ENCODE measurements at places on chromosomes 4 and X.

GRCh38 chr4:128301979-128302378, 14.4 kb upstream of the PGRMC2 start:
- DNase-seq = no peak

- DNase-seq = no peak
Observed at GRCh38 chr4:181799561-181800069, 443.6 kb upstream of the TENM3 start.

- no peak for DNase-seq
Observed at GRCh38 chr4:175705407-175705806, 106.7 kb downstream of the GPM6A start.

DNA sequence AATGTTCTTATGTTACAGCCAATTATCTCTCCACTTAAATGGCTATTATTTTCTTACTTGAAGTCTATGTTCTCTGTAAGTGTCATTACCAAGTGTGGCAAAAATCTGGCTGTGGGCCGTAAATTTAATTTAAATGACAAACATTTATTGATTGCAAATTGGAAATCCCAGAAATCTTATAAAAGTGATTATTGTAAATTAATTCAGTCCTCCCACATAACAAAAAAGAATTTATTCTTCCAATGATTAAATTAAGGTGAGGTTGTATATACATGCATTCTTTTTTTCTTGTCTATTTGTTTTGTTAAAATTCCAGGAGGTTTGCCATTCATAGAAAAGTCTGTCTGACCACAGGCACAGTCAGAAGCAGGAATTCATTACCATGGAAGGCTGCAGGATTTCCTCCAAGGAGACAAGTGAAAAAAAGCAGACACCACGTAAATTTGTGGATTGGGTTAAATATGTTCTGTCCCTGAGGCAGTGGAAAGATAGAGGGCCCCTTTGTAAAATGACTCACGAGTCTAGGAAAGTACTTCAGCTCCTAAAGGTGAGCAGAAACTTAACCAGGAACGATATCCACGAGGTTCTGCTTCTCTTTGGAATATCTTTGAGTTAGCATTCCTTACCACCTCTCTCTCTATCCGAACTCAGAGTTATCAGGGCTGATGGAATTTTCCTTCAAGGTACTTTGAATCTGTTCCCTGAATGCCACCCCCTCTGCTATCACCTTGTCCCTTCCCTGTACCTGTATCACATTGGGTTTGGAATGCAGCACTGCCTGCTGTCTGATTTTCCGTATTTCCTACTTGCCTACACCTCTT, 10.7 kb downstream of the PPARGC1A start:
- DNase-seq = no peak

DNA sequence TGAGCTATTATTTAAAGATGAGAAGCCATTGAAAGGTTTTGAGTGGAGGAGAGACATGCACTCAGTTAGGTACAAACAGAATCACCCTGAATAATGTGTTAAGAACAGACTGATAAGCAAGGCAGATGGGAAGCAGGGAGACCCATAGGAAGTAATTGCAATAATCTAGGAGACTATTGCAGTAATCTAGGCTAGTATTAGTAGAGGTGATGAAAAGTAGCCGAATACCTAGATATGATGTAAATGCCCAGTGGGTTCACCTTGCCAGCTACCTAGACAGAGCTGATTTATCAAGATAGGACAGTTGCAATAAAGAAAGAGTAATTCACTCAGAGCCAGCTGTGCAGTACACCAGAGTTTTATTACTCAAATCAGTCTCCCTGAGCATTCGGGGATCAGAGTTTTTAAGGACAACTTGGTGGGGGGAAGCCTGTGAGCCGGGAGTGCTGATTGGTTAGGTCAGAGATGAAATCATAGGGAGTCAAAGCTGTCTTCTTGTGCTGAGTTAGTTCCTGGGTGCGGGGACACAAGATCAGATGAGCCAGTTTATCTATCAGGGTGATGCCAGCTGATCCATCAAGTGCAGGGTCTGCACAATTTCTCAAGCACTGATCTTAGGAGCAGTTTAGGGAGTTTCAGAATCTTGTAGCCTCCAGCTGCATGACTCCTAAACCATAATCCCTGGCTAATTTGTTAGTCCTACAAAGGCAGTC, 427.5 kb downstream of the RPA4 start:
- no peak for DNase-seq

- no peak for DNase-seq
Observed at GRCh38 chr4:124749421-124749820, 36.9 kb upstream of the ANKRD50 start.

DNA sequence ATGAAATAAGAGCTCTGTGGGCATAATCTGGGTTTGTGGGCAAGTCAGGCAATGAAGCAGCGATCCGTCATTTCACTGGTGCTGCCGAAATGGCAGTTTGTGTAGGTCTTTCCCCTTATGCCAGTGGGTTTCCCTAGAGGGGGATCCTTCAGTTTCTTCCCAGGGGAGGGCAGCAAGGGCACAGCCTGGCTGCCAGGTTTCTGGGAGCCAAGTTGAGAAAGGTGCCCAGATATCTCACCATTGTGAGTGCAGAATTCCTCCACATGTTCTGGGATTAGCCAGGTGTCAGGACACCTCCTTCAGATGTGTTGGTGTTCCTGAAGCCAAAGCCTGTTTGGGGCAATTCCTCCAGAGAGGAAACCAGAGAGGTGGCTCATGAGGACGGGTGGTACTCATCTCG, 28.0 kb downstream of the MSX1 start:
- no peak for DNase-seq

- no peak for DNase-seq
Observed at GRCh38 chr4:1635464-1635863, 48.6 kb downstream of the FAM53A start.

DNA sequence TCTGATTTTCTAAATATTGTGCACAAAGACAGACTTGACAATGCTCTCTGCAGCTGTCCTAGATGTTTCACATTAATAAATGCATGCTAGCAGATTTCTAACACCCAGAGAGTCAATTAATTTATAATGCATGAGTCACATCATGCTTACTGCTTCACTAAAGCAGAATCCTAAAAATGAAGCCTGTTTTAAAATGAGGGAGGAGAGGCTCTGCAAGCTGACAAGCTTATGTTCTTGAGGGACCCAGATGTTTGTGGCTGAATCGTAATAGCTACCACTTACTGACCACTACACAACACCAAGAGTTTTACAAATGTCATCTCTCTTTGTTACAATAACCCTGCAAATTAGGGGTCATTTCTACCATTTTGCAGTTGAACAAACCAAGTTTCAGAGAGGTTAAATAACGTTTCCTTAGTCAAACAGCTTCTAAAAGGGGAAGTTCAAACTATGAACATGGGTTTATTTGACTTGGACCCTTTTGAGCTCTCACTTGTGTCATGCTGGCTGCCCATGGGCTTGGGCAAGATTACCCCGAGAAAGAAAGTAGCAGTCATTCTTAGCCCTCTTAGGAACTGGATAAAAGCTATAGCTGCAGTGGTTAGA, 262.7 kb upstream of the ETNPPL start:
- DNase-seq = no peak

DNA sequence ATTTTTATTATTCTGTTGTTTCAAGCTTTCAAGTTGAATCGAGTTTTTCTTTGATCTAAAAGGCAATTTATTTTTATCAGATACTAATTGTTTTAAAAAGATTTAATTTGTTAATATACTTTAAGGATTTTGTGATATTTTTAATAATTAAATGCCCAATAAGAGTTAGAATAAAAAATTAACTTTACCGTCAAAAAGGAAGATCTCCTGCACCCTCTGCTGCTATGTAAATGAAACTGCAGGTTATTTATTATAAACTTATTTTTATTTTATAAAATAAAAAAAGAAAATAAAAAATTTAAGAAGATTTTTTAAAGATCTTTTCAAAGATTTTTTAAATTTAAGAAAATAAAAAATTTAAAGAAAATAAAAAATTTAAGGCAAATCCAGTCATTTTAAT, 166.1 kb downstream of the CCSER1 start:
- no peak for DNase-seq

GRCh38 chr4:79854856-79855502, 218.1 kb downstream of the ANTXR2 start:
- DNase-seq = no peak

GRCh38 chr4:151709587-151709986, 51.2 kb downstream of the GATB start:
- DNase-seq = no peak

- DNase-seq = no peak
Observed at GRCh38 chrX:134990475-134990800, 353 bp upstream of the SMIM10 start.

Data from activated T-helper 1 cell treated with Interleukin-2 at 50 U/mL for 16 hours (primary cell).